ENCODE measurements at places on chromosomes 3 and 15. TPM values are rescaled to one million over a fixed set of nuclear protein-coding genes. Genes with fewer than 3 reads are reported as not detected.

DNA sequence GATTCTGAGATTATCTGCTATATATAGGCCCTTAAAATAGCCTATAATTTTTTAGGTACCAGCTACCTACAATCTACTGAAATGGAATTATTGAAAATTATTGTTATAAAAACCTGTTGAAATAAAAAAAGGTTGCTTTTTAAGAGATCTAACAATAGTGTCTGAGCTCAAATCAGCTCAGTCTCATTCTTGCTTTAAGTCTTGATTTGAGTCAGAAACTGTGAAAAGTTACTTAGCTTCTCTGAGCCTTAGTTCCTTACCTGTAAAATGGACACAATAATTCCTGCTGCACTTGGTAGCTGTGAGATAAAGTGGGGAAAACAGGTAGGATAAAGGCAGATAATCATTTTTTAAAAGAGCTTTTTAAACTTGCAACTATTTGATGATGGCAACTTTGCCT is 118.8 kb upstream of the UBE2E2 start:
- no peaks in the 10 kb centered on the region for H3K4me1 ChIP-seq
- H3K27ac ChIP-seq = no peak overlapping the region
- H3K27me3 ChIP-seq = no peaks in the 10 kb centered on the region
- no peak for DNase-seq
- H3K4me3 ChIP-seq = no peak overlapping the region

- H3K4me3 ChIP-seq = no peak overlapping the region
- H3K36me3 ChIP-seq = peaks cover 23% of the 10 kb centered on the region
- DNase-seq = peak; percentile 56
- peaks cover 32% of the 10 kb centered on the region for H3K4me1 ChIP-seq
These were observed 76.2 kb downstream of the LARS2 start for GRCh38 chr3:45464336-45465170.

GRCh38 chr15:43241100-43241499 is 20.3 kb upstream of the EPB42 start:
- peaks cover 55% of the 10 kb centered on the region for H3K4me1 ChIP-seq
- H3K4me3 ChIP-seq = no peak overlapping the region
- H3K36me3 ChIP-seq = no peaks in the 10 kb centered on the region
- no peak overlapping the region for H3K27ac ChIP-seq

DNA sequence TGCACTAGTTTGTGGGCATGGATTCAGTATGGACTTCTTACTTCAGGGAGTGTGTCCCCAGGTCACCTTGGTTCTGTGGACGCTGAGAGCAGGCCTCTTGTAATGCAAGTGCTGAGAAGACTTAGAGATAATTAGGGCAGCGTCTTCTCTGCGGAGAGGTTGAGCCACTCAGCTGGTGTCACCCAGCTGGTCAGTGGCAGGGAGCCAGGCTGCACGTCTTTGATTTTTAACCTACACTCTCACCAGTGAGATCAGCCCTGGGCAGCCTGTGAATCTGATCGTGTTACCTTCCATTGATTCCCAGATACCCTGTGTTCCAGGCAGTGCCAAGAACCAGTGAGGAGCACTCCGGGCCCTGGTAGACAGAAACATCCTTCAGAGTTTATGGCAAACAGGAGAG is 92.6 kb downstream of the SLCO3A1 start:
- peaks cover 7% of the 10 kb centered on the region for H3K27me3 ChIP-seq
- no peak overlapping the region for H3K27ac ChIP-seq
- DNase-seq = no peak
- H3K4me1 ChIP-seq = peaks cover 26% of the 10 kb centered on the region

GRCh38 chr3:11629716-11630115 is 14.0 kb downstream of the VGLL4 start:
- no peak for DNase-seq
- H3K4me1 ChIP-seq = peaks cover 60% of the 10 kb centered on the region
- H3K27ac ChIP-seq = no peak overlapping the region
- no peaks in the 10 kb centered on the region for H3K27me3 ChIP-seq
- H3K4me3 ChIP-seq = no peak overlapping the region

The CHRNA5 gene
- 2.7 TPM for total RNA-seq

The CHST13 gene
- not detected for total RNA-seq

DNA sequence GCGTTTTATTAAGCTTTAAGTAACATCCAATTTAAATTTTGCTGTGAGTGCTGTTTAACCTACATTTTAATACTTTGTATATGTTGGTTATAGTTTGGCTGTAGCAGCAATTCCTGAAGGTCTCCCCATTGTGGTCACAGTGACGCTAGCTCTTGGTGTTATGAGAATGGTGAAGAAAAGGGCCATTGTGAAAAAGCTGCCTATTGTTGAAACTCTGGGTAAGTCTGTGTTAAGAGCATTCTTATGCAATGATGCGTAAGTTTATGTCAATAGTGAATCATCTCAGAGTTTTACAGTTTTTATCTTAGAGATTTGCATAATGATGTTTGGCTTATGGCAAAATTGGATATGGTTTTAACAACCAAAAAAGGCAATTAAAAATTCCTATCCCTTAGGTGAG is 62.7 kb downstream of the ASTE1 start:
- no peaks in the 10 kb centered on the region for H3K27me3 ChIP-seq
- H3K27ac ChIP-seq = no peak overlapping the region
- no peak overlapping the region for H3K4me3 ChIP-seq
- H3K4me1 ChIP-seq = no peaks in the 10 kb centered on the region
- DNase-seq = no peak
- H3K36me3 ChIP-seq = peaks cover 42% of the 10 kb centered on the region

DNA sequence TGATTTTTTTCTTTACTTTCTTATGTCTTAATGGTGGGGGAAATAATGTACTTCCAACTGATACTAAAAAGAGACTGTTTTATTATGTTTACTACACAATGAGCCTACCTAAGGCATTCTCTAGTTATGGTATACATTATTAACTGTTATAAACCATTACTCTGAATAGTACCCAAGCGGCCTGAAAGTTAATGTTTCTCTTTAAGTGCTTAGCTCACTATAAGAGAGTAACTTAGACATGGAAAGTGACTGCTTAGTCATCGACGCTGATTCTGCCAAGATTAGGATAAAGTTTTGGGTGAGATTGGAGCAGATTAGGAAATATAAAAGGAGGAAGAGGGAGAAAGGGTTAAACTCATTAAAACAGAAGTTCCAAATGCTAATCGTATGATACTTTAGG is 365.0 kb downstream of the NLGN1 start:
- no peaks in the 10 kb centered on the region for H3K27me3 ChIP-seq
- no peaks in the 10 kb centered on the region for H3K4me1 ChIP-seq
- H3K27ac ChIP-seq = no peak overlapping the region
- DNase-seq = no peak
- no peak overlapping the region for H3K4me3 ChIP-seq
- H3K36me3 ChIP-seq = no peaks in the 10 kb centered on the region

GRCh38 chr3:148158210-148158609 is 539.5 kb upstream of the AGTR1 start:
- no peak for DNase-seq
- no peaks in the 10 kb centered on the region for H3K4me1 ChIP-seq
- H3K27ac ChIP-seq = no peak overlapping the region
- no peak overlapping the region for H3K4me3 ChIP-seq
- H3K36me3 ChIP-seq = no peaks in the 10 kb centered on the region

- no peak overlapping the region for H3K4me3 ChIP-seq
- H3K27me3 ChIP-seq = no peaks in the 10 kb centered on the region
- DNase-seq = no peak
- H3K27ac ChIP-seq = no peak overlapping the region
- no peaks in the 10 kb centered on the region for H3K36me3 ChIP-seq
These were observed 74.0 kb upstream of the CCNL1 start for GRCh38 chr3:157233923-157234322.

- peaks cover 10% of the 10 kb centered on the region for H3K36me3 ChIP-seq
- peaks cover 79% of the 10 kb centered on the region for H3K27me3 ChIP-seq
- no peak overlapping the region for H3K27ac ChIP-seq
- H3K4me1 ChIP-seq = peaks cover 24% of the 10 kb centered on the region
- DNase-seq = no peak
These were observed 10.6 kb upstream of the SOX2 start for GRCh38 chr3:181701096-181701495.

DNA sequence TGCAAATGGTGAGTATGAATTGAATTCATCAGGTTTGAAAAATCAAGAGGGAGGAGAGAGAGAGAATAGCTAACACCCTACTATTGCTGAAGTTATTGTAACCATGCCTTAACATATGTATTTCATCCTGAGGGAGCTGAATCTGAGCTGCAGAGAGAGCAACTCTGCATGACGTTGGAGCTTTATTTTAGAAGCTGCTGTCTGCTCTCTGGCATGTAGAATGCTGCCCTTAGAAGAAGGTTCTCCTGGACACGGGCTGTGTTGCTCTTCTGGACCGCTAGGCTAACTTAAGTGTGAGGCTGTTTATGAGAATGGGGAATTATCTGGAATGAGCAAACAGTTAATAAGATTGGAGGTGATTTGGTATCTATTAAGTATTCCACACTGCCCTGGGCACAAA is 814.6 kb downstream of the AGBL1 start:
- no peak overlapping the region for H3K4me3 ChIP-seq
- H3K36me3 ChIP-seq = no peaks in the 10 kb centered on the region
- H3K27me3 ChIP-seq = no peaks in the 10 kb centered on the region
- DNase-seq = no peak
- no peak overlapping the region for H3K27ac ChIP-seq
- no peaks in the 10 kb centered on the region for H3K4me1 ChIP-seq

The PCLAF gene
- 153 TPM for total RNA-seq

DNA sequence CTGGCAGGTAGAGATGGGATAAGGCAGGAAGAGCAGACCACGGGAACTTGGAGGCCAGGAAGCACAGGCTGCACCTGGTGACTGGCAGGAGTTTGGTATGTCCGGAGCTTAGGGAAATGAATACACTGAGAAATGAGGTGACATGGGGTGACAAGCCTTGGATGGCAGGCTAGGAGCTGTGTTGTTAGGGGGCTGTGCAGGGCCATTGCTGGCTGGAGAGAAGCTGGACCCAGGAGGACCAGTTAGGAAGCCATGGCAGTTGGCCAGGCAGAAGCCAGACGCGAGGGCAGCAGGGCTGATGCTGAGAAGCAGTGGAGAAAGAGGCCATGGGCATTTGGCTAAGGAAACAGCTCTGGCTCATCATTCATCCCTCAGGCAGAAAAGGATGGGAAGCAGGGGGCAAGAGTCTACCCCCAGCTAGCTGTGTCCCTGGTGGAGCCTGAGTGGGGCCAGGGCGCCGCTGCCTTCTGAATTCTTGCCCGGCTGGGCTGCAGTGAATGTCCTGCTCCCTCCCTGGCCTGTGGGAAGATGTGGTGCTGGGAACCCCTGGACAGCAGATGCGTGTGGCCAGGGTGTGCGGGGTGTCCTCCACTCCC is 255.8 kb downstream of the FAM43A start:
- H3K27ac ChIP-seq = no peak overlapping the region
- no peaks in the 10 kb centered on the region for H3K4me1 ChIP-seq
- H3K27me3 ChIP-seq = peaks cover 2% of the 10 kb centered on the region
- H3K36me3 ChIP-seq = no peaks in the 10 kb centered on the region
- DNase-seq = no peak
- H3K4me3 ChIP-seq = no peak overlapping the region

DNA sequence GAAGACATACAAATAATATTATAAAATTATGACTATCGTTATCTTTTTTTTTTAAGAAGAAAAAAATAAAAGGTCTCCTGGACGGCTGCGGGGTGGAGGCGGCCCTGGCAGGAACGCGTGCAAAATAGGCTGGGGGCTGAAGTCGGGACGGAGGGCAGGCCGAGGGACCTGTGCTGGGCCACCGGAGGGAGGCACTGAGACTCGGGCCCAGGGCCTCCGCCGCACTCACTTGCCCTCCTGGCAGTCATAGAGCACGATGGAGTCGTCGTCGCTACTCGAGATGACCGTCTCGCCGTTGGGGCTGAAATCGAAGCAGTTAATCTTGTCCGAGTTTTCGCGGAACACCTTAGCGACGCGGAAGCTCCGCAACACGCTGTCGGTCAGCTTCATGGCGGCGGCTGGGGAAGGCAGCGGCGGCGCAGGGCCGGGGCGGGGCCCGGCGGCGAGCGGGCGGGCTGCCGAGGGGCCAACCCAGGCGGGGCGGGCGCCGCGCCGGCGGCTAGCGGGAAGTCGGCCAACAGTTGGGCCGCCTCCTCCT is 408 bp downstream of the WDR82 start:
- H3K27me3 ChIP-seq = no peaks in the 10 kb centered on the region
- H3K27ac ChIP-seq = peak overlapping the region; percentile 99
- peaks cover 68% of the 10 kb centered on the region for H3K36me3 ChIP-seq
- H3K4me3 ChIP-seq = peak overlapping the region; percentile 100

DNA sequence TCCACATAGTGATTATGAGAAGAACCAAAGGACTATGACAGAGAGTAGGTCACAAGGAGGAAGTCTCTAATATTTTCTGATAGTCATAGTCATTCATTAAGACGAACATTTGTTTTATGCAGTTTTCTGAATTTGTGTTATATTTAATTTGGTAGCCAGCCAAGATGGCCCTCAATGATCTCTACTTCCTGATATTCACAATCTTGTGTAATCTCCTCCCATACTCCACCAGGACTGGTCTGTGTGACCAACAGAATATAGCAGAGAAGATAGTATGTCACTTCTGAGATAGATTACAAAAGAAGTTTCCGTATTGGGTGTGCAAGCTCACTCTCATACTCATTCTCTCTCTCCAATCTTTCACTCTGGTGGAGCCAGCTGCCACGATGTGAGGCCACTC is 30.8 kb downstream of the HLTF start:
- peaks cover 65% of the 10 kb centered on the region for H3K36me3 ChIP-seq
- DNase-seq = no peak
- H3K27ac ChIP-seq = no peak overlapping the region
- H3K27me3 ChIP-seq = no peaks in the 10 kb centered on the region
- no peaks in the 10 kb centered on the region for H3K4me1 ChIP-seq

DNA sequence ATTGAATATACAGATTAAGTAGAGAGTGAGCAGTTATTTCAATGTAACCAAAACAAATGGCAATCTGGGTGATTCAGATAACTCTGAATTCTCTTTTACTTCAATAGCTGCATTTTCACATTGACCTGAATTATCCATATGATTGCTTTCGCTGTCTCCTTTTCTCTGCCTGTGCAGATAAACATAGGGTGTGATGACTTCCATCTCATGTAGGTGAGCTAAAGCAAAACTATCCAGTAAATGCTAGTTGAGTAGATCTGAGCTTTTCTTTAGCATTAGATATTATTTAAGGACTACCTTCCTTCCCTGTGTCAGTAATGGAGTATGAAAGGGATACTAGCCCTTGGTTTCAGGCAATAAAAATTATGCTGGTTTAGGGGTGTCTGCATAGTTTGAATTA is 288.6 kb downstream of the OXSM start:
- no peak for DNase-seq
- no peak overlapping the region for H3K27ac ChIP-seq
- H3K27me3 ChIP-seq = no peaks in the 10 kb centered on the region
- no peaks in the 10 kb centered on the region for H3K4me1 ChIP-seq
- H3K4me3 ChIP-seq = no peak overlapping the region

GRCh38 chr3:153379516-153379915 is 217.5 kb downstream of the RAP2B start:
- no peaks in the 10 kb centered on the region for H3K4me1 ChIP-seq
- no peak for DNase-seq
- H3K27ac ChIP-seq = no peak overlapping the region
- H3K27me3 ChIP-seq = peaks cover 2% of the 10 kb centered on the region
- H3K4me3 ChIP-seq = no peak overlapping the region

The TMEM40 gene
- total RNA-seq = not detected

GRCh38 chr15:51846463-51847230 is 17.2 kb downstream of the TMOD3 start:
- H3K4me1 ChIP-seq = peaks cover 48% of the 10 kb centered on the region
- peak overlapping the region; percentile 71 for H3K27ac ChIP-seq
- H3K27me3 ChIP-seq = no peaks in the 10 kb centered on the region
- H3K4me3 ChIP-seq = peak overlapping the region; percentile 36
- peaks cover 16% of the 10 kb centered on the region for H3K36me3 ChIP-seq
